ENCODE measurements at places on chromosomes 6 and 20. TPM values are rescaled to one million over a fixed set of nuclear protein-coding genes. Genes with fewer than 3 reads are reported as not detected.

- DNase-seq, result no peak
Measured at GRCh38 chr6:506920-507622, 115.5 kb downstream of the IRF4 start.

DNA sequence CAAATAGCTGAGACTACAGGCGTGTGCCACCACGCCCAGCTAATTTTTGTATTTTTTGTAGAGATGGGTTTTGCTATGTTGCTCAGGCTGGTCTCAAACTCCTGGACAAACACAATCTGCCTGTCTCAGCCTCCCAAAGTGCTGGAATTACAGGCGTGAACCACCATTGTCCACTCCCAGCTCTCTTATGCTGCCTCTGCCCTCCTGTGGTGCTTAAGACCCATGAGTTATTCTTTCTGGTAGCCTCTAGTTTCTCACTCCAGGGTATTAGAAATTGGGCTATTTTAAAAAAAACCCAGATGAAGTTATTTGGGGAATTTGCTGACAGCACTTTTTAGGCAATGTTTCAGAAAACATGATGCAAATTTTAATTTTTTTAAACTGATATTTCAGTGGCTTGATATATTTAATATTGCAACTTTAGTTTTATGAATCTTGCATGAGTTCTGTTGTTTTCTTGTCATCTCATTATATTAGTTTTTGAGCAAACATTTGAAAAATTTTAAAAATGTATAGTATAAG lies 114.0 kb upstream of the FOXO3 start:
- no peak for DNase-seq

GRCh38 chr6:116456106-116456505 lies 5.1 kb upstream of the CALHM6 start:
- DNase-seq, result no peak

DNA sequence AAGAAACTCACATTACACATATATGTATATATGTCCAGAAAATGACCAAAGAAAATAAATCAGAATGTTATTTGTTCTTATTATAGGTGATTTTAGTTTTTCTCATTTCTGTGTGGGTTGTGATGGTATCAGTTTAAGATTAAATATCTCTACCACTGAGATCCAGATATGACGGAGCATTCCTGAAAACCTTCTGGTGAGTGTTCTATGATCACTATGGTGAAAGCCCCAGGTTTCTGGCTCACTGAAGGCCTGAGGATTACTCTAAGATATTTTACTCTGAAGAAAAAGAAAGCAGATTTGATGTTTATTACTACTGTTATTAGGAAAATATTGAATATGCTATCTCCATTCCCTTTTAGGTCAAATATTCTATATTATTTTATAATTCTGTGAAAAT lies 62.8 kb upstream of the L3MBTL3 start:
- DNase-seq, result no peak

DNA sequence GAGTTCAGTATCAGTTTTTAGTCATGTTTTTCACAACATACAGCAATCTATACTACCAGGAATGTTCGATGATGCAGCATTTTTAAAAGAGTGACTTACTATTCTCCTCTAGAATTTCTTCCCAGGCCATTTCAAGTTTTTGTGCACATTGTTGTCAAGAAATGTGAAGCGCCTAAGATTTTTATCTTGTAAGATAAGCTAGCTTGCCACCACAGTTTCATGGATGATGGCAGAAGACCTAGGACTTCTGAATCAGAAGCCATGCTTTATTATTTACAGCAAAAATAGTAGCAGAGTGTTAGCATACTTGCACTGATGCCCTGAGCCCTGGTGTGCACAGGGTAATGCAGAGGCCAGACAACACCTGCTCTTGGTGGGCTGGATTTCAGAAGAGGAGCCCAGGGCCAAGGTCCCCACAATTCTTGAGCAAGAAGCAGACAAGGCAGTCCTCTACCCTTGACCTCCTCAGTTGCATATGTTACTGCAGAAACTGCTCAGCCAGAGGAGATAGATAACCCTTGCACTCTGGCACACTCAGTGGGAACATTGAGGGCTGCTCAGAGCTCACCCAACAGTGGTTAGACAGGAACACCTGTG lies 99.2 kb downstream of the QKI start:
- DNase-seq, result no peak

GRCh38 chr6:132361101-132361500 lies 40.2 kb downstream of the MOXD1 start:
- no peak for DNase-seq

DNA sequence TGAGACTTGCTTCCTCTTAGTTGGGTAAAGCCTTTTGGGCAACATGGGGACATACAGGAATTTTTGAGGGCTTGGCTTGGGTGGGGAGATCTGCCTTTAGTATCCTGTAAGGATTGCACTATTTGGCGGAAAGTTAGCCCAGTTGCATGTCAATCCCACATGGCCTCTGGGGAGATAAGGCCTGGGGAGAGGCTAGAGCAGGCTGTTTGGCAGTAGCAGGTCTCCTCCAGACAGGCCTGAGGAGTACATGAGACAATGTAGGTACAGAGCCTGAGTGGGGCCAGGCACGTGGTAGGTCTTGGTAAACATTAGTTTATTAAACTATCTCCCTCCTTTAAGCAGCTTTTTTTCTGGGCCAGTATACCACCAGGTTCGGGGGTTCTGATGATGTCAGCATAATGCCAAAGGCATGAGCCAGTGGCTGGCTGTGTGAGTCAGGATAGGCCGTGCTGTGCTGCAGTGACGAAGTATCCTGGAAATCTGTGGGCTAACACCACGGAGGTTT lies 147.9 kb downstream of the VEGFA start:
- no peak for DNase-seq

DNA sequence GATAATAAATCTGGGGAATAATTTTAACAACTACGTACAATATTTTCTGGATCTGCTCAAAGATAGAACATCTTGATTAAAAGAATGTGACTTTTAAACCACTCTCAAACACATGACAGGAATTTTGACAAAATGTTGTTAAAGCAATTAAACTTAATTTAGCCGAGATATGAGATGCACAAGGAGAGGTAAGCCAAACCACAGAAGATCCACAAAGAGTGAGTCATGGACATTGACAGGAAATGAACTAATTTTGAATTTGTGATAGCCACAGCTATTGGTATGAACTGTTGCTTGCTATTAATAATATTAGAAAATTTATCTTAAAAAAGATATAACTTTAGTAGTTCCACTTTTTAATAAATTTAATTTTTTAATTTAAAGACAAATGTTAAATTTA lies 27.8 kb upstream of the VGLL2 start:
- DNase-seq, result no peak

GRCh38 chr6:69871107-69871506 lies 4.8 kb downstream of the COL19A1 start:
- no peak for DNase-seq

- no peak for DNase-seq
Measured at GRCh38 chr6:96468681-96469224, 52.9 kb upstream of the UFL1 start.

- DNase-seq, result no peak
Measured at GRCh38 chr6:52689857-52690256, 18.9 kb downstream of the TMEM14A start.

The FHL5 gene
- not detected for polyA plus RNA-seq

The PROKR2 gene
- not detected for polyA plus RNA-seq

The NRSN1 gene
- polyA plus RNA-seq, result not detected

The SLC52A3 gene
- polyA plus RNA-seq, result not detected
